ENCODE measurements at places on chromosomes 11 and 22.
A peak's percentile ranks its signal among the peaks of the same experiment; 100 is the strongest.

DNA sequence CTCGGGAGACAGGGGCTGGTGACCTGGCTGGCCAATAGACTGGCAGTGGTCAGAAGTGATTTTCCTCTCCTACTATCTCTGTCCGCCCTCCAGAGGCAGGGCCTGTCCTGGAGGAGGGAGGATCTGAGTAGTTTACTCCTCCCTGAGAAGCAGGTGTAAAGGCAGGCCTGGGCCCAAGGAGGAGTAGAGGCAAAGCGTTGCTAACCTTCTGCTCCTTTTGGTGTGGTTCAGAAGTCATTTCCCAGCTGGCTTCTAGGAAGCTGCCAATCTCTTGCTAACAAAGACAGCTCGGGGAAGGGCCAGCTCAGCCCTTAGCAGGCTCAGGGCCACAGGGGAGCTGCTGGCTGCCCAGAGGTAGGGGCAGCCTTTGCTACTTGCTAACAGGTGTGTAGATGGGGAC is 151.1 kb upstream of the NECTIN1 start:
- no peak for DNase-seq

DNA sequence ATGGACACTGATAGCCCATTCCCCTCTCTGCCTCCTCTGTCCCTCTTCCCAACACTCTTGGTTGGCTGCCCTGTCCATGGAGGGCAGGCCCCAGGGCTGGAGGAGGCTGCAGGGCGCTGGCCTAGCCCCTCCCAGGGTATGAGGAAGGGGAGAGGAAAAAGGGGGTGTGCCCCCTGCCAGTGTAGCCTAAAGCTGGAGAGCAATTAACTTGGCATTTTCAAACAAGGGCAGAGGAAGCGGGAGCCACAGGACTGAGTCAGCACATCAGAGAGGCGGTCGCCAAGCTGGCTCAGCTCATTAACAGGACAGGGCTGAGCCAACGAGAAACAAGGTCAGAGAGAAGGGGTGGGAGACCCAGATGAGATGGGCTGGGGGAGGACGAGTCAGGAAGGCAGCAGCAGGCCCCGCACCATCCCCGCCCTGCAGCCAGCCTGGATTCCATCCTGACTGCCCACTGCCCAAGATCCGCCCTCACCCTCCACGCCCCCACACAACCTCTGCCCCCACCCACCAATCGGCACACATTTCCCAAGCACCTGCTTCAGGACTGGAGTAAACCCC is 76.3 kb downstream of the BUD13 start:
- peak; percentile 33 for DNase-seq

DNA sequence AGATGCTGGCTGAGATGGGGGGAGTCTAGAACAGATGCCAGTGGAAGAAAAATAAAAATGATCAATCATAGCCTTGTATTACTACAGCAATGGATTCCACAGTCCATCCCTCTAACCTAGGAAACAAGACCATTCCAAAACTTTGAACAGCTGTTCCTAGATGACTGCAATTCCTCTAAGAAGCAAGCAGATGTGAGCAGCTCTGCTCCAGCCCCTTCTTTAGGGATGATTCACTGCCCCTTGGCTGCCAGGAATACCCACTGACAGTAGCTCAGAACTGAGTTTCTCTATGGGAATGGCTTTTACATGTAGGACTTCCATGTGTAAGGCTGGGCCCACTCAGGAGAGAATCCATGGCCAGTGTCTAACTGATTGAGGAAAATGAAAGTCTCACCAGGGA is 943.9 kb downstream of the OPCML start:
- no peak for DNase-seq

- DNase-seq: no peak
Measured at GRCh38 chr11:112839051-112839450, 122.2 kb upstream of the NCAM1 start.

GRCh38 chr11:119099711-119100110 is 1.9 kb downstream of the DPAGT1 start:
- peak; percentile 46 for DNase-seq

DNA sequence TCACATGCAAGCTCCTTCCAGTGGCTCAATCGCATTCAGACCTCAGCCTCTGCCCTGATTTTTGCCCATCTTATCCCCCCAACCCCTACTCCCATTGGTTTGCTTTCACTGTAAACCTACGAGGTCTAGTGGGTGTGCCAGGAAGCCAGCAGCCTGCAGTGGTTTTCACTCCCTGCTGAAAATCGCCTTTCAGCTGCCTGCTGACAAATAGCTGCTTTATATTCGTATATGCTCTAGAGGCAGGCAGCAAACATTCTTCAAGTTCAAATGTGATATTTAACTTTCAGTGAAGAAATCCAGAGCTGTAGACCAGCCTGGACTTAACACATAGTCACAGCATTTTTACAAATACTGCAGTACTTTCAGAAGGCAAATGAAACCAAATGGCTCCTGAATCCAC is 92.8 kb upstream of the APOA1 start:
- DNase-seq: peak; percentile 62

All from hematopoietic multipotent progenitor cell (in vitro differentiated cells).